ENCODE measurements at places on chromosomes 11 and 22.
A peak's percentile ranks its signal among the peaks of the same experiment; 100 is the strongest.

GRCh38 chr22:24175160-24175808 is 6.0 kb upstream of the SUSD2 start:
- DNase-seq = peak; percentile 90

DNA sequence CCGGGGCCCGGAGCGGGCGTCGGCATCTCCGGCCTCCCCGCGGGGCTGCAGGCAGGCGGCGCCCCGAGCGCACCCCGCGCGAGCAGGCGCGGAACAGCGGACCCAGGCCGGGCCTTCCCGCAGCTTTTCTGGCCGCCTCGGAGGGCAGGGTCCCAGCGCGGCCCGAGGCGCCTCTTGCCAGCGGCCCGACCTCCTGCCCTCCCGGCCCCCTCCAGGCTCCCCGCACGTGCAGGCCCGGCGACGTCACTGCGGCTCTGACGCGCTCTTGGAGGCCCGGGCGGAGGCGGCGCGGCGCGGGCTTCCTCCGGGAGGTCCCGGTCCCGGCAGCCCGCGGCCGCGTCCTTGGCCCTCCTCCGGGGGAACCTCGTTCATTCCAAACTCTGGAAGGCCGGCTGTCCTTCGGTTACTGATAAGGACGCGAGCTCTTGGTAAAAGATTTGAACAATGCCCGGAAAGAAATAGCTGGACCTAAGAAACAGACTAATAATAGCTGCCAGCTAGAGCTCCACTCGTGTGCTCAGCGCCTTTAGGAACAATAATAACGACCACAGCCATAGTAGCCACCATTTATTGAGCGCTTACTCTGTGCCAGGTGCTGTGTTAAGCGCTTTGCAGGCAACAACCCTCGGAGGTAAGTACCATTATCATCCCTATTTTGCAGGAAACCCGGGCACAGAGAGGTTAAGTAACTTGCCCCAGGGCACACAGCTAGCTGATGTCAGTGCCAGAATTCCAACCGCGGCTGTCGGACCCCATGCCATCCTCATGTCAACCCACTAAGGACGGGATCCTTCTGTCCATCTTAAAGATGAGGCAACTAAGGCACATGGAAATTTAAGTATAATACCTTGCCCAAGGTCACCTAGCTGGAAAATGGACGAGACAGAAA is 39.1 kb upstream of the CREB3L1 start:
- peak; percentile 85 for DNase-seq

- DNase-seq = no peak
These were observed 1182.7 kb downstream of the BRD1 start for GRCh38 chr22:48644997-48645396.

DNA sequence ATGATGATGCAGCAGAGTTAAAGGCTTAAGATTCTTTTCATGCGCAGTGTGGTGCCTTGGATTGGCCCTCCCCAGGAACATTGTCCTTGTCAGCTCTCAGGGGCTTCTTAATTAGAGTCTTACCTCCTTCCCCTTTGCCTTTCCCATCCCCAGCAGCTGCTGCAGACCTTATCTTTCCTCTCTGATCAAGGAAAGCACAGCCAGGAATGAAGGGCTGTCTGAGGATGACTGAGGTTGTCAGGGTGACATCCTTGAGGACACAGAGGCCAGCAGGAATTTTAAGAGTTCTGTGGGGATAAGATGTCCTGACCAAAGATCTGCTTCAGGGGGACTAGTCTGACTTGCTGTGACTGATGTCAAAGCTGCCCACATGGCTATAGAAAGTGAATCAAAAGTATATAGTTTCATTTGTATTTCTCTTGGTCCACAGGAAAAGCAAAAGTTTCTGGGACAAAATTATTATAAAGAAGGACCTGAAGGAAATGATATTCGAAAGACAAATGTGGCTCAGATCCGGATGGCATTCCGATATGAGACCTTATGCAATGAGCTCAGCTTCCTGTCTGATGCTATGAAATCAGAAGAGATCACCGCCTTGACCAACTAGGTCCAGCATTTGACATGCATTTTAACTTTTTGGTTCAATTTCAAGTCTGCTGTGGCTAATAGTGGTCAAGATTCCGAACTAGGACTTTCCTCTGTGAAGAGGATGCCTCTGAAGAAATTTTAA is 35.5 kb downstream of the RNF141 start:
- no peak for DNase-seq

- DNase-seq = no peak
These were observed 339.9 kb downstream of the SOX6 start for GRCh38 chr11:16016468-16016829.

- DNase-seq = no peak
These were observed at the start of gene OR52L1 for GRCh38 chr11:5986885-5987284. Gene OR52L1, minus strand, starts transcription at chr11:5986985. Its CDS starts 55 bp downstream, at chr11:5986930.

DNA sequence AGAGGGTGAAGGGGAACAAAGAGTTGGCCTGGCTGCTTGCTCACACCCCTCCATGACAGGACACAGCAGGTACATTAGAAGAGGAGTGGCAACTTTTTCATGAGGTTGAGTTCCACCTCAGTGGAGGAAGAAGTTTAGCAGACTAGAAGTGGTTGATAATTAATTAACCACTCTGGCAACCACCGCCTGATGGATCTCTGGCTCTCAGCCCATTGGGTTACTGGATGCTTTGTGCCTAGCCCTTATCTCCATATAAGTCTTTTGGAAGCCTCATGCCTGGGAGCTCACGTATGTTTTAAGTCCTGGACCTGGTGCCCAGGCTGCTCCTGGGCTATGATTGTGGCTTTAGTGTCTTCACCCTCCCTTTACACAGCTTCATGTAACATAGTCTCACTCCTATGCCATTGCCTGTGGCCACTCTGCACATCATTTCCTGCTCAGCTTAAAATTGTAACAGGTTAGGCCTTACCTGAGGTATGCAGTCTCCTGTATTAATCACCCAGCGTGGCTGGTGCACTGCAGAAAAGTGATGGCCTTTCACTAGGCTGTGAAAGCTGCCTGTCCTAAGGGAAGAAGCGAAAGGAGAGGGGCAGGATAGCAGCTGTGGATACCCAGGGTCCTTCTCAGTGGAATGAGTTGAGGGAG is 72.7 kb upstream of the CRTAM start:
- no peak for DNase-seq

DNA sequence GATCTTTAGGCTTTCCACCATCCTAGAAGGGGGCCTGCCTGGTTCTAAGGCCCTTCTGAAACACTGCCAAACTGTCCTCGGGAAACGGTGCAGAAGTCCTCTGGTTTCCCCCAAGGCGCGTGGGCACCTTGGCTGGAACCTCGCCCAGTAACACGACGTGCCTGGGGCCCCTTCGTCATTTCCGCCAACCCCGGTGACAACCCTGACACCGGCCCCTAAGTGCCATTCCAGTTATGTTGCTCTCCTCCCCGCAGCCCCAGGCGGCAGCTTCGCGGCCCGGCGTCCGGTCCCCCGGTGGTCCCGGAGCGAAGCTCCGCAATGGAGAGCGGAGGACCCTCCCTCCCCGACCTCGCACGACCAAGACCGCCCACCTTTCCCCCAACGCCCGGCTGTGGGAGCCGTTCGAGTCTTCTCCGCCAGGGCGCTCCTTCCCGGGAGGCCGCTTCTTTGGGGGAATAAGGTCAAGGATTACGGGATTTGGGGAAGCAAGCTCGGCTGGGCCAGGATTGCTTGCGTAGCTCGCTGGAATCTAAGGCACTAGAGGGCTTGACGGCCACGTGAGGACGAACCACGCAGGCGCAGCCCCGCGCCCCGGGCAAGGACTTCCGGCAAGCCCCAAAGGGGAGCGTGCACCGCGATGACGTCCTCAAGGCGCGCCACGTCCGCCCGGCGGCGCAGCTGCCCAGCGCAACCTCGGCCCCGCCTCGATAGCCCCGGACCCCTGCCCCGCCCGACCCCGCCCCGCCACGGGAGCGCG is 626 bp downstream of the RNH1 start:
- DNase-seq = peak; percentile 98

- no peak for DNase-seq
These were observed 9.8 kb upstream of the XKR3 start for GRCh38 chr22:16834971-16835370.

DNA sequence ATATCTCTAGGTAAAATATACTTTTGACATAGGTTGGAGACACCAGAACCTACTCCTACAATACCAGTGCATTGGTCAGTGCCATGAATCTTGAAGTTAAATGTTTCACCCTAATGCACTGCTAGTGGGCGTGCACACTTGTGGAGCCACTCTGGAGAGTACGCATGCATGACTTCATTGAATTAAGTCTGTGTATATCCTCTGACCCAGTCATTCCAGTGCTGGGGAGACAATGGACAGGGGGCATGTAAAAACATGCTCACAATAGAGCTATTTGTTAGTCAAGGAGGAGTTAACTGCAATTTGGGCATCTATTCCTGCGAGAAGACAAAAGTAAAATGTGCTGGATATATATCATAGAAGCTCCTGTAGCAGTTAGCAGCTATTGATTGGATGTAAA is 335.4 kb upstream of the NCAM1 start:
- DNase-seq = no peak

DNA sequence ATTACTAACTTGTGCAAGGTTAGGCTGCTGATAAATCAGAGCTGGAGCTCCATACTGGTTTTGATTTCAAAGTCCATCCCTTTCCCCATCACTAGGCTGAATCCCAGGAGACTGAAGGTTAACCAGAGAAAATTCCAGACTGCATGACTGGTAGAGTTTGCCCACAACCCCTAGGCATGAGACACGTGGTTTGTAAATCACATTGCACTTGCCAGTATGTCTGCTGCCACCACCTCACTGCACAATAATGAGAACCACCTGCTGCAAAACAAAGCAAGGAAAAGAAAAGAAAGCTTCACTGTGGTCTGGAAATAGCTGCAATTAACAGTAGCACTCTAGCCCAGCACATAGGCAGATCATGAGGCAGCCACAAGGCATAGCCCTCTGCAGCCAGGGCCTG is 67.6 kb upstream of the NTM start:
- DNase-seq = no peak

GRCh38 chr11:61883327-61883726 is 8.0 kb downstream of the FADS3 start:
- no peak for DNase-seq

GRCh38 chr11:75241906-75242644 is 1.5 kb downstream of the TPBGL start:
- DNase-seq = no peak

GRCh38 chr11:110293389-110293788 is 3.0 kb downstream of the RDX start:
- DNase-seq = no peak
